ENCODE measurements at places on chromosomes 2 and 18.

GRCh38 chr2:233081232-233081730 lies 21.1 kb downstream of the INPP5D start:
- no peak for DNase-seq

- DNase-seq, result no peak
These were observed 48.0 kb upstream of the NRXN1 start for GRCh38 chr2:51079945-51080344.

DNA sequence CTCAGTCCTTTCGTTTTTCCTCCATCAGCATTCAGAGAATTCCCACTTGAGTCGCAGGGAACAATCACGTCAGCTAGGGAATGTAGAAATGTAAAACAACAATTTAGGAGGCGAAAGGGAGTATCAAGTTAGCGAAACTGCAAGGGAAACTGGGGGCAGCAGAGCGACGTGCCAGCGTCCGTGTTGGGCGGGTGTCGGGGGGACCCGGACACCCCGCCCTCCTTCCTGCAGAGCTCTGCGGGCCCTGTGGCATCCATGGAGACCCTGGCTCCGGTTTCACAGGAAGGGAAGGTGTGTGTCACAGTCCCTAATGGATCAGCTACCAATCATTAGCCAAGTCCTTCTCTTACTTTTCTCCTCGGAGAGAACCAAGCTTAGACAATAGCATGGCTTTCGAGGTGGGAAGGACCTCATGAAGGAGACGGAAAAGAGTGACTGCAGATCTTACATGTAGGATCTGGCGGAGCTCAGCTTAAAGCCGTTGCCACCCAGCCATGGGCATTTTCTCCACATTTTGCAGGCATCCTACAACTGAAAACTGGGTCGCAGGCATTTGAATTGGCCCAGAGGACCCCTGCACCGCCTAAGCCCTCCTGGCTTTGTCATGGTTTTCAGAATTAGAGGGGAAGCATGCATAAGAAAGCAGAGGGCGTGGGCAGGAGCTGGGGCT lies 33.7 kb downstream of the SOX11 start:
- DNase-seq, result no peak

GRCh38 chr2:95273566-95274290 lies 521 bp upstream of the PROM2 start:
- DNase-seq, result no peak

GRCh38 chr2:154142480-154142879 lies 270.8 kb downstream of the GALNT13 start:
- DNase-seq, result no peak

- no peak for DNase-seq
These were observed 12.0 kb upstream of the DARS1 start for GRCh38 chr2:135997380-135997779.

- DNase-seq, result no peak
These were observed 145.8 kb upstream of the MGAT5 start for GRCh38 chr2:134108113-134108512.

DNA sequence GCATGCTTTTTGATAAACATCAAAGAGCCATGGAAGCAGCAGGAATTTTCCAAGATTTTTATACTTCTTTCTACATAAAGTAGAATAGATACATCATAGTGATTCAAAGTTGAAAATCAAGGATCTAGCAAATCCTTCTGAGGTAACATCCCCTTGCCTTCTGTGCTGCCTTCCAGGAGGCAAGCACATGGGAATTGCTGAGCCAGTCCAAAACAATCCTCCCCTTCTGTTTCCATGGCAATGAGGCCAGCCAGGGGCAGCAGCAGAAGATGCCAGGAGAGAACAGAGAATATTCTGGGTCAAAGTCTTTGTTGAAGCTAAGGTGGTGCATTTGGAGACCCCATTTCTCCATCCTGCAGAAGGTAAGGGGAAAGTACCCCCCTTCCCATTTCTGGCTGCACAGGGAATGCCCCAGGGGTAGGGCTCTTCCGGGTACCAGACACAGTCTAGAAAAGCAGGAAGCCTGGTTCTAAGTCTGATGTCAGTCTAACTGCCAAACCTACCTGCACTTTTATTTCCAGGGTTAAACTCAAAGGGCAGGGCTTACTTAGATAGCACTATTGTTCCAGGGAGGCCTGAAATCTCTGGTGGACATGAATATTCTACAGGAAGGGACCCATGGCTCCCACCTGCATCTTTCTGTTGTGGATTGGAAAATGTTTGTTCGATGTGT lies 22.1 kb downstream of the CENPA start:
- DNase-seq, result no peak

- DNase-seq, result no peak
These were observed 1.6 kb downstream of the DSC2 start for GRCh38 chr18:31100436-31101182.

DNA sequence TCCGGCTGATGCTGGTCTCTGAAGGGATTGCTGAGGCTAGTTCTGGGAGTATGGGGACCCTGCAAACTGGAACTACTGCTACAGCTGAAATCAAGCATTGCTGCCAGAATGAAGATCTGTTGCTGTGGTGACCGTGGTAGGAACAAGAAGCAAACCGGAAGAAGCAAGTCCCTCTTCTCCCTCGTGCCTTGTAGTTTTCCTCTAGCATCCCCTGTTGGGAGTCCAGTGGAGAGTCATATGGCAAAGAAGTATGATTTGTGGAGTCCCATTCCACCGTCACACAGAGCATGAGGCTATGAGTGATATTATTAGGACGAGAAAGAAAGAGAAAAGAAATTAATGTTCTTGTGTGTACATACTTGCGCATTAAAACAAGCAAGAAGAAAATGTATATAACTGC lies 138.8 kb upstream of the SP5 start:
- no peak for DNase-seq

DNA sequence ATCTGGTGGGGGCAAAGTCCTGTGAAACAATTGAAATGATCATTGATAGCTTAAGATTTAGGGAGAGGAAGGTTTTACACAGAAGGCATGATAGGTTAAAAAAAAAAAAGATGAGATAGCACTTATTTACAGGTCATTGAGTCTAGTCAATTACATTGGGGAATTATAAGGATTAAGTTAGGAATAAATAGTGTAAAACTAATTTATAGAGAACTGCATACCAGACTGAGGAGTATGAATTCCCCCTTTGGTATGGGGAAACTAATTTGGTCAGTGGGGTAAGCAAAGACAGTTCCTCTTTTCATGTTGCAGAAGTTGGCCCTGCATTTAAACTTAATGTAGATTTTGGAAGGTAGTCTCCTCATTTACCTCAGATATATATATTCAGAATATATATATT lies 10.8 kb downstream of the GLS start:
- DNase-seq, result no peak

- DNase-seq, result no peak
These were observed 14.6 kb downstream of the STRADB start for GRCh38 chr2:201466050-201466675.

GRCh38 chr2:189247276-189247675 lies 67.7 kb upstream of the COL5A2 start:
- DNase-seq, result no peak

- no peak for DNase-seq
These were observed 8.1 kb downstream of the STK17B start for GRCh38 chr2:196163285-196163684.

- DNase-seq, result no peak
These were observed 124.0 kb downstream of the GAREM1 start for GRCh38 chr18:32346671-32347070.

- no peak for DNase-seq
These were observed 172.9 kb downstream of the SLC8A1 start for GRCh38 chr2:40279001-40279400.

- no peak for DNase-seq
These were observed 22.0 kb downstream of the MARCHF4 start for GRCh38 chr2:216350214-216350791.

DNA sequence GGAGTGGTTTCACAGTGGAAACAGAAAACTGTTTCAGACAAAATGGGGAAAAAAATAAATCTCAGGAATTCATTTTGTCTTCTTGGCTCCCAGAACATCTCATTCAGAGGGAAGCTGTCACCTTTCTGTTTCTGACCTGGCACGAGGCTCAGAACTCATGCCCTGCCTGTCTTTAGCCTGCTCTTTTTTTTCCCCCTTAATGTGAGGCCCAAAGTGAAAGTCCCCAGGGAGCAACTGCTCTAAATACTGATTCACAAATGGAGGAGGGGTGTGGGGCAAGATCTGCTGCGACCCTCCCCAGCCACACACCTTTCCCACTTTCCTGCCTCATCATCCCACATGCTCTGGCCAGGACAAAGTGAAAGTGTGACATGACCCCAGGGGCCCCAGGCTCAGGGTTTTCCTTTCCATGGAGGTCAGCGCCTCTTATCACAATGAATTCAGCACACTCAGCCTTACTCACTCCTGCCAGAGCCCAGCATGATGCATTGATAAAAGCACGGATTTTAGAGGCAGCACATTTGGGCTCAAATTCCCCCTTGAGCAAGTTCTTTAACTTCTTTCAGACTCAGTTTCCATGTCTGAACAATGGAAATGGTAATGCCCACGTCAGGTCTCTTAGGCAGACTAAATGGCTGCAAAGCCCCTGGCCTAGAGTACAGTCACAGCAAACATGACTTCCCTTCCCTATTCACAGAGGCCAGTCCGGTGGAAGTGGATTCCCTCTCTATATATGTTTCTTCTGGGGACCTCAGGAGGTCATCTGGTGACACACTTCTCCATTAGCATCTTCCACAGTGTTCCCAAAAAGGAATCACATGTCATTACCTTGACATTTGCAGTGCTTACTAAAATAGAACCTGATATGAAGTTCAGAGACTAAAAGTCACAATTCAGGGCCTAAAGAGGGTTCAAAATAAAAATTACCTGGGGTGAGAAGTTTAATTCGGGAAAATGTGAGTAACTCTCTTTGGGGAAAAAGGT lies 55.3 kb upstream of the TMEM163 start:
- no peak for DNase-seq

DNA sequence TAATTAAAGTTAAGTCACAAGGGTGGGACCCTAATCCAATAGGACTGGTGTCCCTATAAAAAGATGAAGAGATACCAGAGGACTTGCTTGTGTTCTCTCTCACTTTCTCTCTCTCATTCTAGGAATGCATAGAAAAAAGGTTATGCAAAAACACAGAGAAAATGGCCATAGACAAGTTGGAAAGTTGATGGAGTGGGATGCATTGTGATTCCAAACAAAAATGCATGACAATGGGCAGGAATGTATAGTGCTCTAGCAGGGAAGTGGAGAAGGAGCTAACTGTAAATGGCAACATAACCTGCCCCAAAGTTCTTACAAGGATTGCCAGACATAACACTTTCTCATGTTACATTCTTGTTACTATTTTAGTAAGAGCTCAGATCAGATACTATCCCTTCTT lies 301.6 kb upstream of the LRATD1 start:
- no peak for DNase-seq

GRCh38 chr2:14340703-14341102 lies 291.8 kb upstream of the LRATD1 start:
- DNase-seq, result no peak

DNA sequence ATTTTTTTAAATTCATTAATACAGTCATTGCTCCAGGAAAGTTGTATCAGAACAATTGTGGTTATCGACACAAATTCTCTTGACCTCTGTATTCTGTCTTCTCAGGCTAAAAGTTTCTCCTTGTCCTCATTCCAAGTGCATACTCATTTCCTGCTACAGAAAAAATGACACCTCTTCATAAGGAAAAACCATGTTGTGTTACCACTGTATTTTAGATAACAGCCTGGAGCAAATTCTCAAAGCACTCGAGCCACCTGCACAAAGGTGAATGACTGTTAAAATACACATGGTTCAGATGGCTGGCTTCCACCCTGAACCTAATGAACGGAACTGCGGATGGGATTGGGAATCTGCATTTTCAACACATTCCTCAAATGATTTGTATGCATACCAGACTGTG lies 586.5 kb downstream of the EPHA4 start:
- DNase-seq, result no peak

- no peak for DNase-seq
These were observed 286.4 kb upstream of the MMADHC start for GRCh38 chr2:149873936-149874335.

DNA sequence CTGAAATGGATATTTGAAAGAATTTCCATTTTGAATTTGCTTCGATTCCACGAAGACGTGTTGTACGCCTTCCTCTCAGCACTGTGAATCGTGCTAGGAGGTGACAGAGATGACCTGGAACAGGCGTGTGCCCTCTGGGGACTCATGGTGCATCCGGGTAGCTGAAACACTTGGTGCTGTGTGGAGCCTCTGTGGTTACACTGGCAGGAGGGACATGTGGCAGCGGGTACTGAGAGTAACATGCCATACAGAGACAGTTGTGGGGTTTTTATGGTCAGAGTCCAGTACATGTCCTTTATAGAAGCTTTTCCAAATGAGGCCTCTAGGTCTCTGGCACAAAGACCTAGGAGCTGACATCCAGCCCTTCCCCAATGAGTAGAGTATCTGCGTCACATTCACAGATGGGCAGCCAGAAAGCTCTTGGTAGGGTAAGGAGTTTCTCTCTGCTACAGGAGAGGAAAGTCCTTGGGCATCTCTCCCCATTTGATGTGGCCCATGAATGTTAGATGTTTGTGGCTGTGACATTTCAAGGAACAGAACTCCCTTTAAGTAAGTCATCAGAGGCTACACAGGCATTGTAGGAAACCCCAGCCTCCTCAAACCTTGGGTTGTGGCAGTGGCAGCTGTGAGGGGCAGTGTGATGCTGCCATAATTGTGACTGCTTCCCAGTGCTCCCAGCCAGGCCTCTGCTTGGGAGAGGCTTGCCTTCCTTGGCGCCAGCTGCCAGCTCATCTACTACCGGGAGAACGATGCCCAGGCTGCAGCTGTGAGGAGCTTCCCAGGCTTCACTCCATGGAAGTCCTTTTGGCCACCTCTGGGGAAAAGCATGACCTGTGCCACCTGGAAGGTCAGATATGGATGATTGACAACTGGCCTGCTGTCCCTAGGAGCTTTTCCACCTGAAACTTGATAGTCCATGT lies 80.6 kb downstream of the ACOXL start:
- no peak for DNase-seq

DNA sequence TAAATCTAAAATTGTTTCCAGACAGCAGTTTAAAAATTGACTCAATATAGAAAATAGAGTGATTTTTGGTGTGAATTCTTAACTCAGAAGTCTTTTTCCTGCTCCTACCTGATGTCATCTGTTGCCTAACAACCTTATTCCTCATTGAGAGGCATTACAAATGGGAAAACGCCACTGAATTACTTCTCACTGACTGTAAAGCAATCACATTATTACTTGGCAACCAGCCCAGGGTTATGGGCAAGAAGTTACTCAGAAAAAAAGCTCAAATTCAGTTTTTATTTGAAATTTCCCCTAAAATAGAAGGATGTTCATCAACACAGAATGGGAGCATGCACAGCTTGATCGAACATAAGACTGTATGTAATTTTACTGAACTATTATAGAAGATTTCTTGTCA lies 201.8 kb upstream of the GULP1 start:
- no peak for DNase-seq

GRCh38 chr18:61551586-61551985 lies 218.4 kb downstream of the CDH20 start:
- no peak for DNase-seq

GRCh38 chr18:5900262-5900661 lies 4.9 kb upstream of the TMEM200C start:
- DNase-seq, result no peak

- DNase-seq, result no peak
These were observed 35.8 kb upstream of the INHBB start for GRCh38 chr2:120310136-120310535.

Measured in activated T-helper 1 cell treated with anti-CD3 and anti-CD28 coated beads, Interleukin-2, amount 50 U/mL, for 16 hours (primary cell).